ENCODE measurements at places on chromosomes 1 and 21. TPM values are rescaled to one million over a fixed set of nuclear protein-coding genes. Genes with fewer than 3 reads are reported as not detected.

SMYD2 gene
- 75.5 TPM for polyA plus RNA-seq

CA6 gene
- not detected for polyA plus RNA-seq

KIF17 gene
- 0.90 TPM for polyA plus RNA-seq

TP73 gene
- 0.23 TPM for polyA plus RNA-seq

ACTL8 gene
- not detected for polyA plus RNA-seq

AKR7A3 gene
- 0.17 TPM for polyA plus RNA-seq

DNA sequence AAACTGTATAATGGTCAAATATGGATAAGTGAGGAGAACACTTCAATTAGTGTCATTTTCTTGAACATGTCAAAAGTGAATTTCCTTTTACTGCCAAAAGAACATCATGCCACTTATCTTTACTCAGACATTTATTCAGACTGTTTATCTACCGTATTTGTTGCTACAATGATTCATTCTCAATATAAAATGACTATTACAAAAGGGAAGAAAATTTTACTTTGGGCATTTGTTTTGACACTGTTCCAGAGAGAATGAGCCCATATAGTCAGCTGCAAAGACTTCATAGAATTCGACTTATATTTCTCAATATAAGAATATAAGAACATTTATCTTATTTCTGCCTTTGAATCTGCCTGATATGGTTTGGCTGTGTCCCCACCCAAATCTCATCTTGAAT is 1699.1 kb downstream of the BRINP3 start:
- DNase-seq, result no peak

- no peak for DNase-seq
These were observed 79.8 kb upstream of the COX20 start for GRCh38 chr1:244755673-244756072.

GRCh38 chr1:21296509-21297354 is 6.5 kb upstream of the ECE1 start:
- DNase-seq, result no peak

DNA sequence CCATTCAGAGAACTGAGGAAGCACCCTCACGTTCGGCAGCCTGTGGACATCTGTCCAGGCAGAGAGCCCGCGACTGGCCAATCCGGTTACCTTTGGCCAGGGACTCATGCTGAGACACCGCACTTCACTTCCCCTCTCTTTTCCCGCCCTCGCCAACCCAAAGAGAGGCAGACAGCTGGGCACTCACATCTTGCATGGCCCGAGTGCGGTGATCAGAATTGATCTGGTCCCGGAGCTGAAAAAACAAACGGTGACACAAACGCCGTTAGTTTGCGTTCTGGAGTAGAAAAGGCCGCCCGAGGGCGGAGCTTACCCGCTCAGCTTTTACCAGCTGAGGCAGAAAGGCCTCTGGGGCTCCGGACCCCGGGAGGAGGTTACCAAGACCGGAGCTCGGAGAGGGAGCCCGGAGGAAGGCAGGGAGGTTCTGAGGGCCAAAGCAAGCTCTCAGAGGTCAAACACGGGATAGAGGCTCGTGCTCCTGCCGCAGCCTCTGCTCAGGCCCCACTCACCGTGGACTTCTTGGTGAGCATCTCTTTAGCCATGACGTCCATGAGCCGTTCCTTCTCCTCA is 376 bp downstream of the SF3A3 start:
- no peak for DNase-seq

DNA sequence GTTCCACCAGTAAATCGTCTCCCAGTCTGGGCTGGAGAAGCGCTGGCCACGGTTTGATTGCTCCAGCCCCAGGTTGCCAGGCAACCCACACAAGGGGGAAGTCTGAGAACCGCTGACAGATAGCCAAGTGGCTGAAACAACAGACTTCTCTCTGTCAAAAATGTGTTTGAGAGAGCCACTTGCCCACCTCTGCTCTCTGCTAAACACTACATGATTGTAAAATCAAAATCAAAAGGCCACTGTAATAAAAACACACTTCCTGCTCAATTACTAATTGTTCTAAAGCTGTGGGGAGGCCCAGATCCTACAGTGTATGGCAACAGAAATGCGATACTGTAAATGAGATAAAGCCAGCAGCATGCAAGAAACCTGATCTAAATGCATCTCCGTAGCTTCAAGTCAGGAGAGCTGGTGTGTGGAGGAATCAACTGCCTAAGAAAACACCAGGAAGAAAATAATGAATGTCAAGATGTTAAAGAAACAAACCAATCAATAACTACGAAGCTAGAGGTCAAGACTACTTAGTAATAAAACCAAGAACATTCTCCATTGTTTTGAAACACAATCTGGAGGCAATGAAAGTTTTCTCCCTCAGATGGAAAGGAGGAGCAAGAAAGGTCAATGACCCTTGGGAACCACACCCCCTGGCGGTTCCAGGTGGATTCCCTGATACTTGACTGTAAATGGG is 121.2 kb downstream of the SLC45A1 start:
- no peak for DNase-seq

DNA sequence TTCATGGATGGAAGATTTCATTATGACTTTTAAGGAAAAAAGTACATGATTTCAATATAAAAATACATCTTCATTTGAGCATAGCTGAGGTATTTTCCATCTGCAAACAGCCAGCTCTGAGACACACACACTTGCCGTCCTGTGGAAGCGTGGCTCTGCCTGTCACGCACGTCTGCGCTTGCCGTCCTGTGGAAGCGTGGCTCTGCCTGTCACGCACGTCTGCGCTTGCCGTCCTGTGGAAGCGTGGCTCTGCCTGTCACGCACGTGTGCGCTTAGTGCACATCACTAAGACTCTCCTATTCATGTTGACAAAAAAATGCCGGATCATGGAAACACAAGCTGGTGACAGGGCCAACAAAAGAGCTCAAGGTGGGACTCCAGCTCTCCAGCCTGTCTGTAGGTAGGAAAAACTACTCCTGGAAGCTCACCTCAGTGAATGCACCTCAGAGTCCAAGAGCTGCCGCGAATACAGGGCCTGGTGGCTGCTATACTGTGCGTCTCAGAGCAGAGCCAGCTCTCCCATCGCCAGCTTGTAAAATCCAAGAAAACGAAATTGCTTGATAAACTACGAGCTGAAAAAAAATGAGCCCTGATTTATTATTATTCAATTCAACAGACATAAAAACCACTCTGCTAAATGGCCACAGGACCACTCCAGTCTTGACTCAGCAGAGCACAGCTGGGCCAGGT is 69.3 kb downstream of the SLC37A1 start:
- DNase-seq, result no peak

- no peak for DNase-seq
These were observed 392.4 kb downstream of the KCNH1 start for GRCh38 chr1:210741564-210741963.

DNA sequence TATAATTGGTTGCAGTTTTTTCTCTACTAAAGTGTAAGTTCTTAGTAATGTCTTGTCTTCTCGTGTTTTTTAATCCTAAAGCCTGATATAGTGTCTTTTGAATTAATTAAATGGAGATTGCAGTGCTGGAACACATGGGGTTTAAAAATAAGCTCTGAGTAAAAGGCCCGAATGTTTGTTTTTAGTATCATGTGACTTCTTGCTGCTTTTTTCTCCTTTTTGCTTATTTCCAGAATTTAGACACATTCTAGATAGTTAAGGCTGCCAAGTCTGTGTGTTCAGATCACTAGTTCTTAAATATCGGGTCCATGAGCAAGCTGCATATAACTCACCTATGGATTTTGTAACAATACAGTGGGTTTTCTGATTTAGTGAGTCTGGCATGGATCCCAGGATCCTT is 27.5 kb downstream of the KCTD3 start:
- no peak for DNase-seq

GRCh38 chr1:8815582-8816151 is 1.8 kb downstream of the RERE start:
- DNase-seq, result no peak

- DNase-seq, result no peak
These were observed 27.8 kb downstream of the RHCE start for GRCh38 chr1:25392841-25393240.

- DNase-seq, result peak; percentile 57
These were observed 12.6 kb downstream of the METTL13 start for GRCh38 chr1:171794085-171794484.

DNA sequence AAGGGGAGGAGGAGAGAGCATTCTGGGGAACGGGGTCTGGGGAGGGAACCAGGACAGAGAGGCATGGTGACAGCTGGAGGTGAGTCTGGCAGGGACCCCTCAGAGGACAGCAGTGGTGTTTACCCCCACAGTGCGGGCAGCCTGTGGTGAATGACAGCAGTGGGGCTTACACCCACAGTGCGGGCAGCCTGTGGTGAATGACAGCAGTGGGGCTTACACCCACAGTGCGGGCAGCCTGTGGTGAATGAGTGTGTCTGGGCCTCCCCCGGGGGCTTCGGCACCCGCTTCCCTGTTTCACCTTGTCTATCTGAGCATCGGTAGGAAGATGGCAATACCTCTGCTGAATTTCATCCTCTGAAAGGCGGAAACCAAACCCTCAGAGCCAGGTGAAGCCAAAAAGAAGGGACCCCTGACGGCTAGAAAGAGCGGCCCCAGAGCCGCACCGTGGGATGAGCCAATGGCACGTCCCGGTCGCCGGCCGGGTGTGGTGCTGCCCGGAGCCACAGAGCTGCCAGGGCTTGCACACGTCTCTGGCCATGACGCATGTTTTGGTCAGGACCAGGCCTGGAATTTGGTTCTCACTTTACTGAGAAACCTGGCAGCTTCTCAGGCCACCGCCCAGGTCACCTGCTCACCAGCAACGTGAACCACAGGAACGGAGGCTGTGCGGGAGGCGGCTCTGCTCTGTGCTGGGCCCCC is 54.1 kb downstream of the SIK1 start:
- peak; percentile 77 for DNase-seq

DNA sequence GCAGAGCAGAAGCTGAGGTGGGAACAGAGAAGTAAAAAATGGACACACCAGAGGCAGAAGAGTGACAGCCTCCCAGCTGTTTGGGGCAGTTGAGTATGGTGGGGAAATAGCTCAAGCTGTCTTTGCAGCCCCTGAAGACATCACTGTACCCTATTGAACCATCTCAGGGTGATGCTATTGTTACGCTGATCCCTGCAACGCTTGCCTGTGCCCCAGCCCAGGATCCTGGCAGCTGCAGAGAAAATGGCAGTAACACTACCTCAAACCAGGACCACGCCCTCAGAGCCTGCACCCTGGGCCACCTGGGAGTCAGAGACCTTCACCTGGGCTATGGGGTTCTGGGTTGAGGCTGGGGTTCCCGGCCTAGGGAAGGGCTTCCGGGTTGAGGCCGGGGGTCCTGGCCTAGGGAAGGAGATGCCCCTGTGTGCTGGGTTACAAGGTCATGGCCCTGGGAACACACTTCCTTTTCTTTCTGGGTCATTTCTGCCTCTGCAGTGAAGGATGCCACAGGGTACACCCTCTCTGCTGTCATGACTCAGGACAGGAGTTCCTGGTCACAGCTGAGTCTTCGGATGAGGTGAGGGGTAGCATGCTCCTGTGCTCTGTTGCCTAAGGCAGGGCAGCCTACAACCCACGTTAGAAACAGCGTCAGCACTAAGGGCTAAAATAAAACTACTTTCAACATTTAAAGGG is 11.6 kb downstream of the BSND start:
- DNase-seq, result no peak

DNA sequence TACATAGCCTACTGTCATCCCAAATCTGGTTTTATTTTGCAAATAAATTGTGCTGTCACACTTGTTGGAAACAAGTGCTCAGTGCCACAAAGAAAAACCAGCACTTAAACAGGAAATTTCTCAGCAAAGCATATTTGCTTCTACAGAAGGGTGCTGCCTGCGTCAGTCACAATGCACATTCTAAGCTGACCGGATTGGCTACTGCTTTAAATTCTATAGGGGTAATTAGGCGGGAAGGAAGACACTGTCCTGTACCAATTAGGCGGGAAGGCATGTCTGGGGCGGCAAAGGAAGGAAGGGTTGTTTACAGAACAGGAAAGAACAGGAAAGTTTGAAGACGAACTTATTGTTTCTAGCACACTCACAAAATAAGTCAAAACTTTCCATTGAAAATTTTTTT is 2.8 kb downstream of the IFI16 start:
- no peak for DNase-seq

DNA sequence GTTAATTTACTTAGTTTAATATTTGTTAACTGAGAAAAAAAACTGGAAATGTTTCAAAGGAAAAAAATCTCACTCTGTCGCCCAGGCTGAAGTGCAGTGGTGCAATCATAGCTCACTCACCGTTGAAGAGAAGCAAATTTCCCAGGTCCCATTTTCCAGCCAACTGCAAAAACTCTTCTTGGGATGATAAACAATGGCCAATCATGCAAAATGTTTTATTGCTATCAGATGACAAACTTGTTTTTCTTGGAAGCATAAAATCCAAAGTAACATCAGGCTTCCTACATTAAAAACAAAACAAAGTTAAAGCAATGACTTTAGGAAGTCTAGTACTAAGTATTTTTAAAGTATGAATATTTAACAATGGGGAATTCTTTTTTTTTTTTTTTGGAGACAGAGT is 84.9 kb downstream of the LYST start:
- no peak for DNase-seq

DNA sequence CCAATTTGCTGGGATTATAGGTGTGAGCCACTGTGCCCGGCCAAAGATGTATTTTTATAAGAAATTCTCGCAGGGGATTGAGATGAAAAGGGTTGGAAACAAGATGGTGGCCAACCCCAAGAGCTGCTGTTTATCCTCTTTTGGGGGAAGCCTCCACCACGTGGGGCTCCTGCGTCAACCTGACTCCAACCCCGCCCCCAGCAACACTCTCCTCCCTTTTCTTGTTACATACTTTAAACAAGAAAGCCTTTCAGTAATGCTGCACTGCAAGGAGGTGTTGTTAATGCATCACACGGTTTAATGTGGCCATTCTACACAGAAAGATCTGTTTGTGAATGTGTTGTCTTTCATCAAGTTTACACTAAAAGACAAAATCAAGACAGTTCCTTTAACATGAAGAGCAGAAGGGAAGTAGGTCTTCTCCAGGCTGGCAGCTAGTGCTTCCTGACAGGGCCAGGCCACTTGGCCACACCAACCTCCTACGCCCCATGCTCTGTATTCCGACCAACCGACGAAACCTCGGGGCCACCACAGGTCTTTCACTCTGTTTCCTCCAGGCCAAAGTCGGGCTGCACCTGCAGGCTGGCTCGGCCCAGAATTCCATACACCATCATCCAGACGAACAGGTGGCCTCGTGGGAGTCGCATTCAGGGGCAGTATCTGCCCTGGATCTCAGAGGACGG is 25.9 kb downstream of the C2CD2 start:
- DNase-seq, result no peak

- no peak for DNase-seq
These were observed 340.1 kb downstream of the MATN1 start for GRCh38 chr1:30383221-30383711.

DNA sequence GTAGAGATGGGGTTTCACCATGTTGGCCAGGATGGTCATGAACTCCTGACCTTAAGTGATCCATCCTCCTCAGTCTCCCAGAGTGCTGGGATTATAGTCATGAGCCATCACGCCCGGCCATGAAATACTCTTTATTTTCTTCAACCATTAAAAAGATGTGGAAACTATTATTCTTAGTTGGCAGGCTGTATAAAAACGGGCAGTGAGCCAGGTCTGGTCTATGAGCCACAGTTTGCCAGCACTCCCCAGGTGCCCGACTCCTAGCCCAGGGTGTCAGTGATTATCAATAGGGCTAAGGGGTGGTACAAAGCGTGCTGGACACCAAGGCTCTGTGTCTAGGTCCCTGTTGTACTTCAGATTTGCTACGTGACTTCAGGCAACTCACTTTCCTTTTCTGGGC is 3.7 kb upstream of the TMEM61 start:
- no peak for DNase-seq

Measured in keratinocyte (primary cell).